Activated T-helper 9 cell treated with anti-CD3 and anti-CD28 coated beads, Interleukin-2, amount 50 U/mL, for 16 hours (primary cell): ENCODE measurements at places on chromosomes 7 and 10.

DNA sequence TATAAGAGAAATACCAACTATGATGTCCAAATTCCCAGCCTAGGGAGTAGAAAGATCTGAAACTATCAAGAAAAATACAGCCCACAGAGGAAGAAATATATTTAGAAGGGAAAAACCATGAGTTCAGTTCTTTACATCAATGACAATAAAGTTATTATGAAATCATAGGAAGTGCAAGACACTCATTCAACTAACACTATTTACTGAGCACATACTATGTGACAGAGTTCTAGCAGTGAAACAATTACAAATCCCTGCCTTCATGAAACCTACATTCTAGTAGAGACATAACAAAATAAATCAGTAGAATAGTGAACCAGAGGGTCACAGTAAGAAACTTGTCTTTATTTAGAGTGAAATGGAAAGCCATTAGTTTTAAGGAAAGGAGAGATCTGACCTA lies 2.1 kb downstream of the NDUFA5 start:
- DNase-seq: no peak

DNA sequence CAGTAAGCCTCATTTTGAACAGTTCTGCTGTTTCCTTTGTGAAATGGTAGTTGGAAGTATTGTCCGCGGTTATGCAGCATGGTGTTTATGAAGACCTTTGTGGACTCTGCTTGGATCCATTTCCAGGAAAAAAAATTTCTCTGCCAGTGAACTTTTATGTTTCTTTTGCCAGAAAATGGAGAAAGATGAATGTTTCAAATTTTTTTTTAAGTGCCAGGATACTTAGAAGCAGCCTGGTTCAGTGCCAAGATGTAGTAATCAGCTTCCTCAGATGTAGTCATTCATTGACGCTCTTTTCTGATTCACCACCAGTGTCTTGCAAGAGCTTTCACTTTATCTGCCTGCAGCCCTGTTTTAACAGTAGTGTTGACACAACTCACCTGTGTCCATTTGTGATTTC lies 258.2 kb downstream of the SDK1 start:
- no peak for DNase-seq

DNA sequence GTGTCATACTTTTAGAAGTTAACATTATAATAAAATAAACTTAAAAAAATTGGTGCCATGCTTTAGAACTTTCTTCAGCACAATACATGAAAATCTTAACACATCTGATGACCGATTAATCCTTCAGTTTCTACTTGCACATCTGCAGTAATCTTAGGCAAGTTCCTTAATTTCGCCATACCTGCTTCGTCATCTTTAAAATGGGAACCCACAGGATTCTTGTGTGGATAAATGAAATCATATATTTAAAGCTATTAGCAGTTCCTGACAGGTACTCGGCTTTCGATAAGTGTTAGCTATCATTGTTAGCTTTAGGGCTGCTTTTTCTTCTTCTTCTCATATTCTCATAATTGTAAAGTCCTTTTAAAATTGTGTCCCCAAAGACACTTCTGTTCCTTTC lies 907 bp upstream of the VPS50 start:
- DNase-seq: no peak

- no peak for DNase-seq
Measured at GRCh38 chr7:101728128-101728527, 89.3 kb upstream of the CUX1 start.
